Occipital lobe (tissue), 3 donors: ENCODE measurements at places on chromosomes 5 and 9.

- DNase-seq = peak; percentile 23
Observed at GRCh38 chr5:179906795-179907555, 722 bp downstream of the TBC1D9B start.

GRCh38 chr5:145859897-145860296, 12.9 kb downstream of the GRXCR2 start:
- DNase-seq = no peak

GRCh38 chr9:129962889-129963703, 79.9 kb downstream of the FNBP1 start:
- DNase-seq = no peak

GRCh38 chr9:3331801-3332200, 194.0 kb downstream of the RFX3 start:
- no peak for DNase-seq

DNA sequence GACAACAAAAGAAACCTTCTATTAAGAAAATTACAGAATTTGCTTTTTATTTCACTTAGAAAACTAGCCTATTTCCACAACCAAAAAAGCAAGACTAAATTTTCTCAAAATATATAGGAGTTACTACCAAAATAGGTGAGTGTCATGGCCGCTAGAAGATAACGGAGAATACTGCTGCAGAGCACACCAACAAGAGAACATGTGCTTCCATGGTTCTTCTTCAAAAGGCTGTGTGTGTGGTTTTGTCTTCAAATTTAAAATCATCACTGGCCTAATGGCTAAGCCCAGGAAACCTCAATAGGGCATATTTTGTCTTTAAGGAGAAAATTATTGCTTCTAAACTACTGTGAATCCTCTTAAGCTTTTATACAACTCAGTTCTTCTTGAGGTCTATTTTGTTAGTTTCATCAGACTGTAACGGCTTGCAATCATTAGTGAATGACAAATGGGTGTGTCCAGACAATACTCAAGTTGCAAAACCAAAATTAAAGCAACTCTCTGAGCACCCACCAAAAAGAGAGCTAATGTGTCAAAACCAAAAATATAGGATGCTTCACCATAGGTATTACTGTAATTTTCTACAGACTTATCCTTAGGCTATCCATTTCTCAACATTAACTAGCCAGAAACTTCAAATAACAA, 3.3 kb downstream of the SETX start:
- DNase-seq = no peak

DNA sequence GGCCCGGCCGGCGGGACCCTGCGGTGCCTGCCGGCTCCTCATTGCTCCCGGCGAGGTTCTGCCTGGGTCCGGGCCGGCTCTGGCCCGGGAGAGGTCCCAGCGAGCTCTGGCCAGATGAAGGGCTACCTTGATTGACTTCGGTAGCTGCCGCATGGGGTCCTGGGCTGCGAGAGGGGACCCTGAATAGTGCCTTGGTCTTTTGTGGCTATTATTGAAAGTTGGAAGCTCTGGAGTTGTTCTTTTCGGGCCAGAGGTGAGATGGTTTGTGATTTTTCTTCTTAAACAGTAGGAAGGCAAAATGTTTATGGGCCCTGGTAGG, 635 bp downstream of the NAA35 start:
- no peak for DNase-seq

DNA sequence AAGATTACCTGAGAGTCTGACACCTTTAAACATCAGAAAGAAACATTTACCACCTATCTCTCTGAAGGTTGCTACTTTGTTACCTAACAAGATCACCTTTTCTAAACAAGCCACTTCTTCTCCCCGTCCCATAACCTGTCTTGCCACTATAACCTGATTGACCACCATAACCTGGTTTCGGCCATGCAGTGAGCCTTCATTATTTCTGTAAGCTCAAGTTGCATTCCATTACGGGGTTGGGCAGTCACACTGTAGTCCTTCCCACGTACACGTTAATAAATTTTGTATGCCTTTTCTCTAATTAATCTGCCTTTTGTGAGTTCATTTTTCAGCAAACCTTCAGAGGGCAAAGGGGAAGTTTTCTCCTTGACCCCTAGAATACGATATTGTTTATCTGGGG, 28.0 kb upstream of the CCNG1 start:
- DNase-seq = no peak

DNA sequence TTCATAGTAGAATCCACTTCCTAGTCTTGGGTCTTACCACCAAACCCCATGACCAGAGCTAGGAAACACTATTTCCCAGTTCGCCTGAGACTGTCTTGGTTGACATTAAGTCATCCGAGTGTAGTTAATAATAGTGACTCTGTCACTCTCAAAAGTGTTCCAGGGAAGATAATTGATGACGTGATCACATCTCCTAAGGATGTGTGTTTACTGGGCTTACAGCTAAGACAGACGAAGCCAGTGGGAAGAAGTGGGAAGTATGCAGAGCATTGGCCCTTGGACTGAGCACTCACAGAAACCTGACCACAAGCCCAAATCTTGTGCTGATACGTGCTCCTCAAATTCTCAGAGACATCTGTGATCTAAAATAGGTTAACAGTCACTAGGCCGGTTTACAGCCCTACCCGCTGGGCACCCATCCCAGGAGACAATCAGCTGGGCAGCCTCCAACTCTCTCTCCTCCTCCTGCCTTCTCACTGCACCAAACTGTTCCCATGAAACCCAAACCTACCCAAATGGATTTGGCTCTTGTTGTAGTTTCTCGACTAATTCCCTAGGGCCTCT, 316.6 kb downstream of the TLE1 start:
- no peak for DNase-seq
